ENCODE measurements at places on chromosomes 2 and 18.

DNA sequence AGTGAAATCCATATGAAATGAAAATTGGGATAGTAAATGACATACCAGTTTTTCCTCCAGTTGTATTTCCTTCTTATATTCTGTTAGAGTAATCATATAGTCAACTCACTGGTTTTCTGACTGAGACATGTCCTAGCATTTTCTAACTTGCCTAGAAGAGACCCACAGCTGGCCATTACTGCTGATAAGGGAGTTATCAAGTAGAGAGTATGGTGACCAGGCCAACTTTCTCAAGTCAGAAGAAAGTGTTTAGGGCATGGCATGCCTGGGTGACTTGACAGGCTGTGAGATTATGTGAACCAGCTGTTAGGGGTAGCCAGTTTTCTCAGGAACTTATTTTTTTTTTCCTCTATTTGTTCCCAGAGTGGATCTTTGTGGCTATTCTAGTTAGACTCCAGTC, 81.2 kb downstream of the GPD2 start:
- no peak for DNase-seq

DNA sequence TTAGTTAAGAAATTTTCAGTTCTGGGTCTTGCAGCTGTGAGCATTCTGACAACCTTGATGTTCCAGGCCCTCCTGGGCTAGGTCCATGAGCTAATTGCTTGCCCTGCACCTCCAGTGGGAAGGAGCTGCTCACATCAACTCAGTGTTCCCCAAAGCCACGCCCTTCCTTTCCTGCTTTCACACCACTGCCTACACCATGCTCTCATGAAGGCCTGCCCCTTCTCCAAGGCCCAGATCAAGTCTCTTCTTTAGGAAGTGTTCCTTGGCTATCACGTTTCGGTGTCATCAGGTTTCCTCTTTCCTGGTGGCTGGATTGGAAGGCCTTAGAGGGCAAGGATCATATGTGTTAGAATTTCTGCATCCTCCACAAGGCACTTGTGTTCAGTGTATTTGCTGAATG, 18.8 kb downstream of the TMEM127 start:
- DNase-seq: no peak

GRCh38 chr2:20478961-20479360, 32.1 kb downstream of the RHOB start:
- no peak for DNase-seq

DNA sequence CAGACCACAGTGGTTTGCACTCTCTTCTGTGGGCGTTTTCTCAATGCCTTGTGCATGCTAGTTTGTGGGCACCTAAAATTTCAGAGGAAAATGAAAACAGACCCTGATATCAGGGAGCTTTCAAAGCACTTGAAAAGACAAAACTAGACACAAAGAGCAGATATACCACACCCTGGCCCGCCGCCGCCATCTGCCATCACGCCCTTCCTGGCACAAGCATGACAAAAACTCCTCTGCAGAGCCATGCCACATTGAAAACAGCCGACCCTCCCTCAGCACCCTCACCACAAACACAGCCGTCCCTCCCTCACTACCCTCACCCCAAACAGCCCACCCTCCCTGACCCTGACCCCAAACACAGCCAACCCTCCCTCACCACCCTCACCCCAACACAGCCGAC, 84.8 kb upstream of the RAB6C start:
- no peak for DNase-seq

- DNase-seq: no peak
These were observed 93.7 kb upstream of the MCFD2 start for GRCh38 chr2:47009253-47009767.

- DNase-seq: no peak
These were observed 13.2 kb downstream of the SNRPG start for GRCh38 chr2:70280242-70280798.

DNA sequence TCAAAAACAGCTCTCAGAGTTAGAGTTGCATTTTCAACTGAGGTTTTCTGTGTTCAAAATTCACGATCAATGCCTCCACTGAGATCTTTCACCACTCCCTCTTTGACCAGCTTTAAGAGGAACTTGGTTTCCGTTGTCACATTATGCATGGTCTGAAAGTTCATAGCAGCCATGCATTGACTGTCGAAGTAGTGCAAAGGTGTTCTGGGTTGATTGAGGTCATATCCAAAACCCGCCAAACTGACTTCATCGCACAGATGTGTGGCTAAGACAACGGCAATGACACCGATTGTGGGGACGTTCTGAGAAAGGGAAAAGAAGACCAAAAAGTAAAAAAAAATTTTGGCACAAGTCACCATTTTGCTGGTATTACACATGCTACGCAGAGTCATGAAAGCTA, 48.7 kb downstream of the ST3GAL5 start:
- DNase-seq: no peak

GRCh38 chr18:77677536-77677935, 427.9 kb downstream of the GALR1 start:
- DNase-seq: no peak

DNA sequence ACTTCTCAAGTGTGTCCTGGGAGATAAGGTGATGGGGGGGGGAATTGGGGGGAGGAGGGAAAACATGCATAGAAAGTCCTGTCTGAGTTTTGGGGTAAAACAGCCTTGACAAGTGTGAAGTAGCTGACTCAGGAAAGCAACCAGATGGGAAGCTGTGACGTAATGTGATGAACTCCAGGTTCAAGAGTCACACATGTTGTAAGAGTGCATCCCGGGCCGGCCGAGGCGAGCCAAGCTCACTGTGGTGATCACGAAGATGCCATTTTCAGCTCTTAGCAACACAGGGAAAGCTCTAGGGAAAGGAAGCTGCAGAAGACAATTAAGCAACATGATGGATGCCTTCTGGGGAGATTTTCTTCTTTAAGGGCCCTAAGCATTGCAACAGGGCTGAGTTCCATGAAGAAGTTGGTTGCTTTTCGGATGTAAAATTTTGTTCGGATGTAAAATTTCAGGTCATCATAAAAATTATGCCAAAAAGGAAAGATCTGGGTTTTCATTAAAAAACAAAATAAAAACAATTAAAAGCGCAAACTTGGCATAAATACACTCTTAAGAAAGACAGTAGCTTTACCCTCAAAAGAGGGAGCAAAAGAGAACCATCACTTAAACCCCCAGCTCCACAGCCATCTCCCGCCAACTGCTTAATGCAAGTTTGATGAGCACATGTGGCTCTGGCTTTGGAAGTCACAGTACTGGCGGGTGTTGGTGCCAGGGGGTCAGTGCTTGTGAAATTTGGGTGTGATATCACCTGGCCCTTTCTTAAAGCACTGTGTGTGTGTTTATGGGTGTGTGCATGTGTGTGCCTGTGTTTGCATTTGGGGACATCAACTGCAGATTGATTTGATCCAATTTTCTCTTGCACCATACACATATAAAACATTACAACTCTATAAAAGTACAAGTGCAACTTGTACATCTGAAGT, 19.1 kb downstream of the SERTAD2 start:
- no peak for DNase-seq

GRCh38 chr18:13914170-13914569, 1.2 kb downstream of the MC2R start:
- DNase-seq: no peak

DNA sequence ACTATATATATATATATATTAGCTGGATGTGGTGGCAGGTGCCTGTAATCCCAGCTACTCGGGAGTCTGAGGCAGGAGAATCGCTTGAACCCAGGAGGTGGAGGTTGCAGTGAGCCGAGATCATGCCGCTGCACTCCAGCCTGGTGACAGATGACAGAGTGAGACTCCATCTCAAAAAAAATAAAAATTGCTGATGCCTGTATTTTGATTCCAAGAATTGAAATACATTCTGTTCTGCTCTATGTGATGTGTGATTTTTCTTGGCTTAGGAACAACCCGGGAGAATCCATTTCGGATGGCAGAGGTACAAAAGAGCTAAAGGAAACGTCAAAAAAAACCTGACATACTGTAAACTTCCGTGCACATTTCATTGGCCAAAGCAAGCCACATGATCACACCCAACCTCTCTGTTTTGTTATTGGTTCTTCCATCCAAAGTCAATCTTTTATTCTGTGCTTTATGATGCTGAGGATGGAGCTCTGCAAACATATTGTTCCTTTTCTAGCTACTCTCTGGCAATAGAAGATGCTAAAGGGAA, 478.1 kb upstream of the MAP2 start:
- DNase-seq: no peak

- DNase-seq: no peak
These were observed 24.9 kb downstream of the PELI1 start for GRCh38 chr2:64119369-64119768.

- no peak for DNase-seq
These were observed 7.1 kb upstream of the SOS1 start for GRCh38 chr2:39127973-39128372.

DNA sequence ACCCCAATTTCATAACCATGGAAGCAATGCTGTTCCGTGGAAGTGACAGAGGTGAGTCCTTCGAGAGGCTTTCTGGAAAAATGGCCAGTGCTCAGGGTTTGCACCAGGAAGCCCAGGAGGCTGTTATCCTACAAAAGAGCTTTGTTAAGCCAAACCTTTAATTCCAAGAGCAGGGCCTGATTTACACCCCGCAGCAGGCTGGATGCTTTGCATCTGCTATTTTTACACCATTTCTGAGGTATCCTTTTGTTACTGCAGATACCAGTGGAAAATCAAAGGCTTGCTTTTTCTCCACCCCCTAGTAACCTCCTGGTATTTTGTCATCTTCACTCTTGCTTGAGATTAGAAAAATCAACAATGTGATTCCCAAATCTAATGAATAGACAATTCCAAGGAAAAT, 380.6 kb downstream of the SOX11 start:
- no peak for DNase-seq

DNA sequence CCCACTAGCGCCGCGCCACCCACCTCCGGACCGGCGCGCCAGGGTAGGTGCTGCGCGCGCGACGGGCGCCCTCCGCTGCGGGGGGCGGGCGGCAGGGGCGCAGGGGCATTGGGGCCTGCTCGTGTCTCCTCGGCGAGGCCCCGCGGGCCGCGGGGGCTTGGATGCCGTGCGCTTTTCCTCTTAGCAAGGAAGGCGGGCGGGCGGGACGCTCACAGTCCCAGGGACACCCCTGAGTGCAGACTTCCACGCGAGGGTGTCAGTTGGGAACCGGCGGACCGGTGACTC, 748 bp downstream of the TWIST2 start:
- DNase-seq: no peak

- no peak for DNase-seq
These were observed 30.7 kb upstream of the TXNDC2 start for GRCh38 chr18:9854801-9855676.

DNA sequence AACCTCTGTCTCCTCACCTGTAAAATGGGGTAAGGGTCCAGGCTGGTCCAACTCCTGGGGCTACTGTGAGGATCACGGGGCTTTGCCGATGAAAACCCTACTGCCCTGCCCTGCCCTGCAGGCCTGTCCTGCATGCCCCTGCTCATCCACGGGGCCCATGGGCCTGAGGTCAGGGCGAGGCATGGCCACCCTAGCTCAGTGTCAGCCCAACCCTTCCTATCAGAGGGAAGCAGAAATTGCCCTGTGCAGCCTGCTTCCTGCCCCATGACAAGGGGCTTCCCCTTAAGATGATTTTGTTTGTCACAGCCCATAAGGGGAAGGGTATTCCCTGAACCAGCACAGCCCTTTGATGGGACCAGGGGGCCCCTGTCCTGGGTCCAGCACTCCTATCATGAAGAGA, 353.6 kb upstream of the ID2 start:
- no peak for DNase-seq

- DNase-seq: no peak
These were observed 513.5 kb downstream of the TRIB2 start for GRCh38 chr2:13230221-13230620.

DNA sequence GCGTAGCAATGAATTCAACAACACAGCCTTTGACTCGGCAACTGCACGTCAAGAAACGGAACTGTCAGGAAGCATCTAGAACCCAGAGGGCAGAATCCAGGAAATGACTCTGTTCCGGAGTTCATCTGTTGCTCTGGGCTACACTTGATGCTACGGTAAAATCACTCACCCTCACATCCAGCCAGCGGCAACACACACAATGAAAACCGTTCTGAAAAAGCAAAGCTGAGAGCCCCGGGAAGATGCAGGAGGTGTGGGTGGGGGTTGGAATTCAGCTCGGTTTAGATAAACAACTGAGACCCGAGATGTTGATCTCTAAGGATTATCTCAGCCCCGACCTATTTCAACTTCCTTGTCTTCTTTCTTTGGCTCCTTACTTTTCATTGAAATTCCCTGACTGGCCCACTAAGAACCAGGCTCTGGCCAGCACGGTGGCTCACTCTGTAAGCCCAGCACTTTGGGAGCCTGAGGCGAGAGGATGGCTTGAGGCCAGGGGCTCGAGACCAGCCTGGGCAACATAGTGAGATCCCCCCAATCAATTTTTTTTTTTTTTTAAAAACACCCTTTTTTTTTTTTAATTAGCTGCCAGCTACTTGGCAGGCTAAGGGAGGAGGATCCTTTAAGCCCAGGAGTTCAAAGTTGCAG, 13.3 kb upstream of the RAB17 start:
- peak; percentile 20 for DNase-seq

DNA sequence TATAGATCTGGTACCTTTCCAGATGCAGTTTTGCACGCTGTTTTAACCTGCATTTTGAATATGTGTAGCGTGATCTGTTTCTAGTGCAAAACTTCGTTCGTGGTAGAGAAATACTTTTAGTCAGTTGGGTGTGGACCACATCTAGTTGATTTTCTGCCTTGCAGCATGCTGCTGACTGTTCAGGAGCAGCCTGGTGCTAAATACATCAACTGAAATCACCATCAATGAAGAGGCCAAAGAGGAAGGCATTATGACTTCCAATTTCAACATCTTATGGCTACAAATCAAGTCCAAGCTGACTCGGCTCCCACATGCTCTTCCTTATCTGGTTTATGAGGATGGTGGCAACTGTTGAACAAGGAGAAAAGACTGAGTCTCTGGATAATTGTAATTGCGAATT, 298.5 kb downstream of the ZNF521 start:
- no peak for DNase-seq

- no peak for DNase-seq
These were observed 235.0 kb downstream of the PMAIP1 start for GRCh38 chr18:60134806-60135205.

GRCh38 chr2:210028178-210028577, 25.7 kb downstream of the RPE start:
- DNase-seq: no peak

GRCh38 chr2:202171241-202171825, 67.1 kb downstream of the SUMO1 start:
- DNase-seq: no peak

- no peak for DNase-seq
These were observed 587 bp downstream of the MEIS1 start for GRCh38 chr2:66435549-66435875.

- no peak for DNase-seq
These were observed 89.4 kb upstream of the TAF1B start for GRCh38 chr2:9753665-9754531.

GRCh38 chr2:241701149-241701398, 765 bp upstream of the ING5 start:
- no peak for DNase-seq

DNA sequence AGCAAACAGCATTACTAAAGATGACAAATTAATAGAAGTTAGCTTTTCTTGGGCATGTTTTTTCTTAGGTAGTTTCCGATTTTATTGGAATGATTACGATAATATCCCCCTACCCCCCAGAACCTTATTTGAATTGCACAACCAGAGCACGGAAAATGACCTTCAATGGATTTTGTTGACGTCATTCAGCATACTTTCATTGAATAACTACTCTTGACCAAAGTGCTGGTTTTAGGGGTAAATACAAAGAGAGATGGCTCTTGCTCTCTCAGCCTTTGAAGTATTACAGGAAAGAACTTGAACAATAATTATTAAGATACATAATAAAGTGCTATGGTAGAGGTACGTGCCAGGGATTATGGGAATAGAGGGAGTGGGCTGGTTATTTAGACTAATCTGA, 36.0 kb downstream of the VAPA start:
- no peak for DNase-seq

GRCh38 chr2:205188239-205189138, 493.8 kb upstream of the NRP2 start:
- DNase-seq: no peak

Measured in stimulated activated CD8-positive, alpha-beta memory T cell treated with anti-CD3 and anti-CD28 coated beads, Interleukin-4, amount 100 ng/mL, for 4 hours (primary cell).